GM18507 (cell line): ENCODE measurements at places on chromosomes 5 and 9.
A peak's percentile ranks its signal among the peaks of the same experiment; 100 is the strongest.

- no peak for DNase-seq
These were observed 483.7 kb downstream of the RAB3C start for GRCh38 chr5:59066367-59067163.

DNA sequence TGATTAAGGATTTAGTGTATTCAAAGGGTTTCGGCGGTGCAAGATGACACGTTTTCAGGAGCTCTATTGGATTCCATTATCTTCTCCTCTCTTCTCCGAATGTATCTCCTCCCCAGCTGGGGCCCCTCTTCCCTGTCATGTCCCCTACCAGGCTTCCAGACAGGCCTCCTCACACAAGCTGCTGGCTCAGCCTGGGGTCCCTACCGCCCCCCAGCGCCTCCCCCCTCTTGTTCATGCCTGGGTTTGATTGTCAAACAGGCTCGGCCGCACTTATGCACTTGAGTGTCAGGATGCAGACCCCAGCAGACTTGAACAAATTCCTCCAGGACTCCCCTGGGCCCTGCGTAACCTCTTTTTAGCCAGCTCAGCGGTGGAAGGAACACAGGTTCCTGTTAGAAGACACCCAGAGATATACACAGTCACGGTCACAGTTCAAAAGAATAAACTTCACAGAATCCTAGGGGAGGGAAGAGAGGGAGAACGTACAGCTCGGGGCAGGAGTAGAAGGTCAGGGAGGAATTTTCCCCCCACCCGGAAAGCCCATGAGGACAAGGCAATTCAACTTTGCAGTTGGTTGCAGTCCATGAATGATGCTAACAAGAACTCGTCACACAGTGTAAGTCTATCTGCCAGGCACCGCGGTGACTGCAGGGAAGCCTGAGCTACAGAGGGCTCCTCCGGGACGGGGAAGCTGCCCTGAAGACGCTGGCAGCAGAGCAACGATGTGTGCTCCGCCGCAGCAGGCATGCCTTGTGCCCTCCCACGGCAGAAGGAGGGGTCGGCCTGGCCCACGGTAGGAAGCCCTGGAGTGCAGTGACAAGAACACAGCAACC lies 560.0 kb downstream of the BNC2 start:
- no peak for DNase-seq

- DNase-seq = no peak
These were observed 36.0 kb upstream of the OLFM1 start for GRCh38 chr9:135051316-135052038.

DNA sequence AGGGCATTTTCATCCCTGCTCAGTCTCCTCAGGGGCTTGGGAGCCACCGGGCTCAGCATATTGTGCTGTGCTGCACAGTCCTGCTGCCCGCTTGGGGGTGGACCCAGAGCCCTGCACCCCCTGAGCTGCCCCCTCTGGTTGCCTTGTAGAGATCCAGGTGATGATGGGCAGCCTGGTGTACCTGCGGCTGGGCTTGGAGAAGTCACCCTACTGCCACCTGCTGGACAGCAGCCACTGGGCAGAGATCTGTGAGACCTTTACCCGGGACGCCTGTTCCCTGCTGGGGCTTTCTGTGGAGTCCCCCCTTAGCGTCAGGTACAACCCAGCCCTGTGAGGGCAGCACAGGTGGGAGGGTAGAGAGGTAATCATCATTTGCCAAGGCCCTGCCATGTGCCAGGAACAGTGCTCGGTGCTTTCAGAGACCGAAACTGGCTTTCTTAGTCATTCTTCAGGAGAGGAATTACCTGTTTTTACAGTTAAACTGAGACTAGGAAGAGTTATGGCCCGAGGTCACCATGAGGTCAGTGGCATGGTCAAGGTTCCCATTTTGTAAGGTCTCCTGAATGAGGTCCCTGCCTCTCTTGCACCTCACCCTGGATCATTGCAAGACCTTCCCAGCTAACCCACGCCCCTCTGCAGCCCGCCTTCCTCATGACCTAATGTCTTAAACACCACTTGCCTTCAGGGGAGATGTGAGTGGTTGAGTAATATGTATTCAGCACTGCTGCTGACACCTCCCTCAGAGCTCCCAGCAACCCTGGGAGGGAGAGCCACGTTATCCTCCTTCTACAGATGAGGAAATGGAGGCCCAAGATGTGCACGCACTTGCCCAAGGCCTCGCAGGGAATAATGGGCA lies 7.5 kb downstream of the NHP2 start:
- peak; percentile 58 for DNase-seq

GRCh38 chr5:1078206-1078605 lies 33.7 kb downstream of the SLC12A7 start:
- no peak for DNase-seq

- DNase-seq = no peak
These were observed 123.4 kb upstream of the NFIL3 start for GRCh38 chr9:91547081-91547480.

DNA sequence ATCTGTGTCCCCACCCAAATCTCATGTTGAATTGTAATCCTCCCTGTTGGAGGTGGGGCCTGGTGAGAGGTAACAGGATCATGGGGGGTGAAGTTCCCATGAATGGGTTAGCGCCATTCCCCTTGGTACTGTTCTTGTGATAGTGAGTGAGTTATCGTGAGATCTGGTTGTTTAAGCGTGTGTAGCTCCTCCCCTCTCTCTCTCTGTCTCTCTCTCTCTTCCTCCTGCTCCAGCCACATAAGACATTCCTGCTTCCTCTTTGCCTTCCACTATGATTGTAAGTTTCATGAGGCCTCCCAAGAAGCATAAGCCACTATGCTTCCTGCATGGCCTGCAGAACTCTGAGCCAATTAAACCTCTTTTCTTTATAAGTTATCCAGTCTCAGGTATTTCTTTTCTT lies 28.8 kb downstream of the C5orf15 start:
- no peak for DNase-seq
